Choroid plexus epithelial cell (primary cell): ENCODE measurements at places on chromosomes 4 and X.
A peak's percentile ranks its signal among the peaks of the same experiment; 100 is the strongest.

DNA sequence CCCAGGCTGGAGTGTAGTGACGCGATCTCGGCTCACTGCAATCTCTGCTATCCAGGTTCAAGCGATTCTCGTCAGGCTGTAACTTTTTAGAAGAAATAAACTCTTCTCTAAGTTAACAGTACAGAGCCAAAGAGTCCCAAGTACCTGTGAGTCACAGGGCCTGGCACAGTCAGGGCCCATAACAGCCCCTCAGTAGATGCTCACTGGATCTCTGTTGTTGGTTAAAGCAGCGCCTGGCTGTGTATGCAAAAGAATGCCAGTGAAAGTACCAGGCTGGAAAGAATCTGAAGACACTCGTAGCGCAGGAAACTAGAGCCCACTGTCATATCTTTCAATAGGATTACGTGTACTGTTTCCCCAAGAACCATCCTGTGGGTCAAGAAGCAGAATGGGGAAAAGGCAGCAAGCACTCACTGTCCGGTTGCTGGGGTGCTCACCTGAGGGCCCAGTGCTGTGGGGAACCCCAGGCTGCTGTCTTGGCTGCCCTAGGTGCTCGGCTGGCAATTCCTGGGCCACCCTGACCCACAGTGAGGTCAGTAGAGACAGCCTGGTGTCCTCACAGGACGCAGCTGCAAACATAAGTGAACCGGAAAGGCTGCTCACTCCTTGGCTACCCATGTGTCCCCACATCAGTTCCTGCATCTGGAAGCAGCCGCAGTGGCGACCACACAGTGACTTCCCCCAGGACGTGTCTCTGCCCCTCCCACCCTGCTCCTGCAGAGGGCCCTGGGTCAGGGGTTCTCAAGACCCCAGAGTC is 3.1 kb upstream of the SLBP start:
- DNase-seq, result no peak

DNA sequence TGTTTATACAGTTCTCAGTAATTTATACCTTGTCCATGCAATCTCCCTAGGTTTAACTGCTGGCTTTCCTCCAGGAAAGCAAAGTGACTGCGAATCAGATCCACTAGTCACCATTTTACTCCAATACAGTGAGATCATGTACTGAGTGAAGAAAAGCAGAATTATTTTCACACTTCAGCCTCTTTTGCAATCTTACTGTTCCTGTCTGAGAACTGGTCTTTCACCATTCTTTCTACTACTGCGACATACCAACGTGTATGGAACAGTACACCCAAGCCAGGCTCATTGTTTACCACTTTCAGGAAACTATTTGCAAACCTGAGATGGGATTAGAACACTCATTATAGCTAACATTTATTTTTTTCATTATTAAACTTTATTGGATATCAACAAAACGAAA is 8.0 kb upstream of the MSL3 start:
- peak; percentile 7 for DNase-seq

DNA sequence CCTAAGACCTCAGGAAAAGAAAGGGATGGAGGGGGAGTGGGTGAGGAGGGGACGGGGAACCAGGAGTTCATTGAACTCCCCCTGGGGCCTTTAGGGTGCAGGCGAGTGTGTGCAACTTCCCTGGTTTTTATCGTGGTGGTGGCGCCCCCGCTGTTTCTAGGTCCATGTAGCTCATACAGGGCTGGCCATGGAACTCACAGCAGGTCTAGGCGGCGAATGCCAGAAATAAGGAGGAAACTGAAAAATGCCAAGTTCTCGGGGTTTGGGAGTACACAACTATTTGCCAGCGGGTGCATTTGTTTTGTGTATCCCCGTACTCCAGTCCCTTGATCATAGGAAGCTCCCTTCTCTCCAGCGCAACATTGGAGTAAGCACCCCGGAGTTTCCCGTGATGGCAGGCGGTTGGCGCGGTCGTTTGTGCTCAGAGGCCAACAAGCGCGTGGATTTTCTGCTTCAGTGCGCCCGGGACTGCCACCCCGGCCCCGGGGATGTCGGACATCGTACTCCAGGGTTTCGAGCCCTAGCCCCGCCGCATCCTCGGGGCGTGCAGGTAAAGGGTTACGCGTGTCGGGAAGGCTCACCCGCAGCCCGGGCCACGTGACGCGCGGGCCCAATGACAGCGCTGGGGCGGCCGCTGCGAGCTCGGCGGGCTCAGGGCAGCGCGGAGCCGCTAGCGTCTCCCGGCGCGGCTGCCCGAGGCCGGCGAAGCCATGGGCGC is 208.9 kb downstream of the NWD2 start:
- peak; percentile 15 for DNase-seq

DNA sequence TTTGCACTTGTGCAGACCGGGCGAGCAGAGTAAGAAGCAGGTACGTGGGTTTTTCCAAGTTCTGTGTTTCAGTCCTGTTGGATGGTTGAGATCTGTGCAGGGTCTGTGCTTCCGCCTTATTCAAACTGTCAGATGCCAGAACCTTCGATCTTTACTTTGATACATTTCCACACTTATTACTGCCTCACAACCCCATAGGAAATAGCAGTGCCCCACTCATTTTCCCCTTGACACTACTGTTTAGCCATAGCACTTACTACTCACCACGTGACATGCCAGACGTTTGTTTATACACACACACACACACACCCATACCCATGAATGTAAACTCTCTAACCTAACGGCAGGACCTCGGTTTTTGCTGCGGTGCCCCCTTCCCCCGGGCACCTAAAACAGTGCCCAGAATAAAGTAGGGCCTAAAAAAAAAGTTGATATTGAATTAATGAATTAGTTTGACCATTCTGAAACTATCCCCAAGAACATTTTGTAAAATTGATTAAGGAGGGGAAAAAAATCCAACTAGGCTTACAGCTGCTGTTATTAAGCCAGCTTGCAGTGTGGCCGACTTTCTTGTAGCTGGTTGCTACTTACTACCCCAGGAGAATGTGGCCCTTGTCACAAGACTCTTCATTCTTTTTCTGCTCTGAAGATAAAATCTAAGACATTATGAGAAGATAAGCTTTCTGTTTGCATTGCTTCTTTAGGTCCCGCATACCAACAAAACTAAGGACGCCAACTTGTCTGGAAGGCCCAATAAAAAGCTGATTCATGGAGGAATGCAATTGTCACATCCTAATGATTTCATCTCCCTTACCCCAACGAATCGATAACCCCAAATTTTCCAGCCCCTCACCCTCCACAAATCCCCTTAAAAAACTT is 704 bp upstream of the SEPSECS start:
- peak; percentile 22 for DNase-seq
